ENCODE measurements at places on chromosomes 2 and 18.

DNA sequence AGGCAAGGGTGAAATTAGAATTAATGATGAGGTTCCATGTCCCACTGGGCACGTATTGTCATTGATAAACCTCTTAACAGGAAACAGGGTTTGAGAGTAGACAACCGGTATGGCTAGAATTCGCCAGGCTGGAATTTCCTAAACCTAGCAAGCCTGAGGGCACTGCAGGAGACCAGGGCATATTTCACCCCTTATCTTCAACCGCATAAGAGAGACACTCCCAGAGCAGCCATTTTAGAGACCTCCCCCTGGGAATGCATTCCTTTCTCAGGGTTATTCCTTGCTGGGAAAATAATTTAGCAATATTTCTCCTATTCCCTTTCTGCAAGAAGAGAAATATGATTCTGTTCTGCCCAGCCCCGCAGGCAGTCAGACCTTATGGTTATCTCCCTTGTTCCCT, 334.6 kb upstream of the LYPD1 start:
- DNase-seq: no peak

DNA sequence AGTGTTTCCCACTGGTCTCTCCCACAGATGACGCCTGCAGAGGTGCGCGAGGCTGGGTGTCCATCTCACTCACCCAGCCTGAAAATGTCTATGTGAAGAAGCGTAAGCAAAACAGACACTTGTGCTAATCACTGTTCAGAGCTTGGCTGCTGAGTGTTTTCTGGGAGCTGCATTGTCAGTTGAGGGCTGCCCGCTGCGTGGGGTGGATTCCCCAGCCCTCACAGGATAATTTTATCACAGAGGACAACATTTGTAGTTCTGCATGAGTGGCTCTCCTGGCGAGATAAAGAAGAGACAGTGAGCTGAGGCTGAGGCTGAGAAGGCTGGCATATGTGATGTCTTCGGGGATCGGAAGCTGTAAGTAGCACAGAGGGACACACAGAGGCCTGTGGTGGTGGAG, 16.2 kb upstream of the CAPN13 start:
- no peak for DNase-seq

GRCh38 chr2:190791347-190791975, 89.2 kb upstream of the GLS start:
- no peak for DNase-seq

DNA sequence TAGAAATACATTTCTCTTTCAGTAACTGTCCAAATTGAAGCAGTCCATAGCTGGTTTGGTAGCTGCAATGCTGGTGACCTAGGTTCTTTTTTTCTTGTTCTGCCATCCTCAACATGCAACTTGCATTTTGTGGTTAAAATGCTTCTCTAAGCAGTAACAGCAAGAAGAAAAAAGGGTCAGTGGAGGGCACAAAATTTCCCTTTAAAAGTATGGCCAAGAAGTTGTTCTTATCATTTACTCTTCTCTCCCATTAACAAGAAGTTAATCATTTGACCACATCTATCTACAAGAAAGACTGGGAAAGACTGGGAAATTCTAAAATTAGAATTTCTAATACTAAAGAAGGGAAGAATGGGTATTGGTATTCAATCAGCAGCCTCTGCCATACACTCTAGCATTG, 569.9 kb downstream of the CPS1 start:
- no peak for DNase-seq

DNA sequence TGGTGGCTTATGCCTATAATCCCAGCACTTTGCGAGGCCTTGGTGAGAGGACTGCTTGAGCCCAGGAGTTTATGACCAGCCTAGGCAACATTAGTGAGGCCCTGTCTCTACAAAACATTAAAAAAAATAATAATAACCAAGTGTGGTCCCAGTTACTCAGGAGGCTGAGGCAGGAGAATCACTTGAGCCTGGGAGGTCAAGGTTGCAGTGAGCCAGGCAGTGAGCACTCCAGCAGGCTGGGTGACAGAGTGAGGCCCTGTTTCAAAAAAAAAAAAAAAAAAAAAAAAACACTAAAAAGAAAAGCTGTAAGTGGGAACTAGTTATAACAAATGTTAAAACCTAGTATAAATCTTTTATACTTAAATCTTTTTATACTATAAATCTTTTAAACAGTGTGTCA, 146.2 kb upstream of the ITGA4 start:
- no peak for DNase-seq

DNA sequence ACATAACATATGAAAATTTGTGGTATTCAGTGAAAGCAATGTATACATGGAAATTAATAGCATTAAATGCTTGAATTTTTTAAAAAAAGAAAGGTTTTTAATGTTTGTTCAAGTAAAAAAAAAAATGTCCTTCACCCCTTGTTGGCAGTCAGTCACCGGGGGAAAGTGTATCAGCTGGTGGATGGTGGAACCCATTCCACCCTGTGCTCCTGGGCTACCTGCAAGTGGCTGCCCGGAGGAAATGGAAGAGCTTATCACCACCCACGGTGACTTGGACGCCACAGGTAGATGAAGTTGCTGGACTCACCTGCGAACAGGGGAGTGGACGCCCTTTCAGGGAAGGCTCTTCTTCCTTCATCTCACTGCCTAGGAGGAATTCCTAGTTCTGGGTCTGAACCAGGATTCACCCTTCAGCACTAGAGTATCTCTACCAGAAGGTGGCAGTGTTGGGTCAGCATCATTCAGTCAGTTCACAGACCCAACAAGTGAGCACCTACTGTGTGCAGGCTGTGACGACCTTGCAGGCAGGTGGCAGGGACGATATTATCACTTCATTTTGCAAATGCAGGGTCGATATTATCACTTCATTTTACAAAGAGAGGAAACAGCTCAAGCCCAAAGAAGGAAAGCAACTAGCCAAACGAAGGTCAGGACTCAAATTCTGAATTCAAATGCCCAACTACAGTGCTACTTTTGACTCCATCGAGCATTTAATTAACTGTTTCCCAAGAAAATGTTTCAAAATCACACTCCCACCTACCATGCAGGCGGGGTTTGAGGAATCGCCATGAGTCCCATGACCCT, 35.8 kb downstream of the CIB4 start:
- no peak for DNase-seq

GRCh38 chr2:60745761-60746160, 10.3 kb upstream of the PAPOLG start:
- no peak for DNase-seq

DNA sequence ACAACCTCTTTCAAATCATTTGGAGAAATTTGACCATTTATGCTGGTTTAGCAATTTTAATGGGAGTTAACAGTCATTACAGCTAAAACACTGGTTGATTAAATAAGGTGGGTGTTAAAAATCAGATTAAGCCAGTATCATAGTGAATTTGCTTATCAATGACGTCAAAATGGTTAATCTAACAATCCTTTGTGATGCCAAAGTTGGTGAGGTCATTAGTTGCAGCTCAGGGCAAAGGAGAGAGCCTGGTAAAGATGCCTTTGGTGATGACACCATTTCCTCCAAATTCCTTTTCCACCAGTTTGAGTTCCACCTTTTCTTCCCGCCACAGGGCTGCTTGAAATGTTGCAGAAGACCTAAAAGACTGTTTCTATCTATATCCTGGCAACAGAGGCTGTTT, 757.1 kb upstream of the PIK3C3 start:
- no peak for DNase-seq

DNA sequence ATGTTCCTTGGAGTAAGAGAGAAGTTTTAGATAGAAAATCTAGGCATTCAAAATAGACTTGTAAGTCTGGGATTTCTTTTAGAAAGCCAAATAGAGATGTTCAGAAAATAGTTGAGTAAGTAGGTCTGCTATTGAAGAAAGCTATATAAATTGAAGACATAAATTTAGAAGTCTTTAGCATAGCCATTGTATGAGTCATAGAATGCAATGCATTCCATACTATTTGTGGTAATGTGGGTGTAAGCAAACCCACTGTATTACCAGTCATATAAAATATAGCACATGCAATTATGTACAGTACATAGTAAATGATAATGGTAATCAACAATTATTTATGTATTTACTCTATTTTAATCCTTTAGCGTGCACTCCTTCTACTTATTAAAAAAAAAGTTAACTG, 14.1 kb downstream of the MC4R start:
- DNase-seq: no peak

DNA sequence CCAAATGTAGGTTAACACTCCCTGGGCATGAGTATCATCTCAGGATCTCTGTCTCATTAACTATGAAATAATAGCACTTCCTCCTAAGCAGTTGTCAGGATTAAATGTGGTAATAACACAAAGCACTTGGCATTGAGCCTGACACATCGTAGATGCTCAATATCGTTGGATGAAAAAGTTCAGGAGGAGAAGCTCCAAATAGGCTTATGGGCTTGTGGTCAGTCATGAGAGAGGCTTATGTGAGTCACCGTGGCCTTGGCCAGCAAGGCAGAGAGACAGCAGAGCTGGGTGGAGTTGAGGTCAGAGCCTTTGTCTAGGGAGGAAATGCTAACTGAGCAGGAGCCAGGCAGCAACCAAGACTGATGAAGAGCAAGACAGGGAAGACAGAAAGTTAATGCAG, 68.3 kb upstream of the PPM1B start:
- DNase-seq: no peak

GRCh38 chr18:56959120-56959519, 187.8 kb upstream of the BOD1L2 start:
- no peak for DNase-seq

GRCh38 chr2:157876786-157877138, 632 bp upstream of the ACVR1 start:
- DNase-seq: no peak

GRCh38 chr18:33114749-33115148, 325.8 kb downstream of the CCDC178 start:
- DNase-seq: no peak

DNA sequence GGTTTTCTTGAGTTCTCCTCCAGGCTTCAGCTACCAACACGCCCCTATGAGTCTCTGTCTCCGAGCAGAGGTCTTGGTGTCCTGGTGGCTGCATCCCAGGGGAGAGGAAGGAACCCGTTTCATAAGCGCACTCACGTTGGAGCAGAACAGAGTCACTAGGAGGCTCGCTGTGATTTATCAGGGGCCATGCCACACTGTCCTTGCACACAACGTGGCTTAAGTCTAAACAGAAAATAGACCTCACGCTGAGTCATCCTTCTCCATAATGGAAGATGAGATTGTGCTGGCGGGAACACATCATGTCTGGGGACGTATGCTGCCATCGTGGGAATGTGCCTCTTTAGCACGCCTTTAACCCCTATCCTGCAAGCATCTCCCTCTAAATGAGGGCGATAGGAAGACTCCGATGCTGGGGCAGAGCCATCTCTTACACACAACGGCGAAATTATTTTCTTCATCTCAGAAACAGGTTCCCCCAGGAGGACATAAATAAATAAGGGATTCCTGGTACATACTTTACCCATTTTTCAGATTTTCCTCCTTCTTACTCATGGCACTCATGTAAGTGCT, 211.4 kb downstream of the KLHL29 start:
- no peak for DNase-seq

DNA sequence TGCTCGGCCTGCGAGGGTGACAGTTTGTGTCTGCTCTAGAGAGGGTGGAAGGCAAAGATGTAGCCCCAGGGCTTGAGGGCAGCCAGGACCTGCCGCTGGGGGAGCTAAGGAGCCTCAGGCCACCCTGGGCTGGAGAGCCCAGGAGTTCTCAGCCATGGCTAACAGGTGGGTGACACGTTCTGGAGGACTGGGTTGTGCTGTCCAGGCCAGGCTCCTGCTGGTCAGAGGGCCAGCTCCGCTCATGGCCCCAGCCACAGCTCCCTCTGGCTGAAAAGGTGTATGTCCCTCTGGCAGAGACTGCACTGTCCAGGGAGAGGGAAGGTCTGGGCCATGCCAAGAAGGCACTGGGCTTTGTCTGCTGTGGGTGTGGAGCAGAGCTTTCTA, 19.2 kb downstream of the TMEM185B start:
- no peak for DNase-seq

GRCh38 chr2:46493241-46493970, 14.0 kb downstream of the TMEM247 start:
- DNase-seq: no peak

DNA sequence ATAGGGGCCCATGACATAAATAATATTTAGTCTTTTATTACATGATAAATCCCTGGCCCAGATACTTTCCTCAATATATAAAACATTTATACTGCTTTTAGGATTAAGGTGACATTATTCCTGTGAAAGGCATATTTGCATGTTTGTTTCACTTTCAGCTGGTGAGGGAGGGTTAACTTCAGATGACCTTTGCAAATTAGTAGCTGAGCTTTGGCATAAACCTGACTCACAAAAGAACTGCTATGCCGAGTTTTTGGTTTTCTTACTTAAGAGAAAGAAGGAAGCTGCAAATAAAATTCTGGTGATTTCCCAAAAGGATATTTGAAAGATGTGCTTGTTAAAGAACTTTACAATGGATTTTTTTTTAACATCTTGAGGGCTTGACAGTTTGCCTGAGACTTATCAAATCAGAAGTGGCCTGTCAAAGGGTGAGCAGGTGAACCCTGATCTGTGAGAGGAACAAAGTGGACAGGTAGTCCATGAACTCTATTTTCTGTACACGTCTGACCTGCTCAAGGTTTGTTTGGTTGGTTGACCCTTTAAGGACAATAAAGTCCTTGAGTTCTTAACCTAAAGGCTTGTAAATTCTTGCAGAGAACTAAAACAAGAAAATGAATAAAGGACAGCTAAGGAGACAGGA, 93.5 kb downstream of the FAM124B start:
- DNase-seq: no peak

- DNase-seq: no peak
Measured at GRCh38 chr2:48235076-48235475, 294.9 kb upstream of the STON1 start.

DNA sequence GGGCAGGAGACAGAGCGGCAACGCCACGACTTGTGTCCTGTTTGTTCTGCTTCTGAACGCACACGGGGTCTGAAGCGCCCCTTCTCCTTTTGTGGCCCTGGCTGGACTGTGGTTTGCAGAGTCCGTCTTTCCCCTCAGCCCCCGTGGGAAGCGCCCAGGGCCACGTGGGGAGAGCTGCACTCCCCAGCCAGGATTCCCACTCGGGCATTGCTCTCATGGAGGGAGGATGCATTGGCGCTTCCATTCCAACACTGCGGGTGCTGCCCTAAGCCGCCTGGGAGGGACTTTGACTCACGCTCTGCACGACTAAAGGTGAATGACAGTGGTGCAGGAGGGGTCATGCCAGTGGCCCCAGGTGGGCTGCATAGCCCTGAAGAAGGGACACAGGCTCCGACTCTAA, 52.5 kb downstream of the TIMM21 start:
- no peak for DNase-seq

DNA sequence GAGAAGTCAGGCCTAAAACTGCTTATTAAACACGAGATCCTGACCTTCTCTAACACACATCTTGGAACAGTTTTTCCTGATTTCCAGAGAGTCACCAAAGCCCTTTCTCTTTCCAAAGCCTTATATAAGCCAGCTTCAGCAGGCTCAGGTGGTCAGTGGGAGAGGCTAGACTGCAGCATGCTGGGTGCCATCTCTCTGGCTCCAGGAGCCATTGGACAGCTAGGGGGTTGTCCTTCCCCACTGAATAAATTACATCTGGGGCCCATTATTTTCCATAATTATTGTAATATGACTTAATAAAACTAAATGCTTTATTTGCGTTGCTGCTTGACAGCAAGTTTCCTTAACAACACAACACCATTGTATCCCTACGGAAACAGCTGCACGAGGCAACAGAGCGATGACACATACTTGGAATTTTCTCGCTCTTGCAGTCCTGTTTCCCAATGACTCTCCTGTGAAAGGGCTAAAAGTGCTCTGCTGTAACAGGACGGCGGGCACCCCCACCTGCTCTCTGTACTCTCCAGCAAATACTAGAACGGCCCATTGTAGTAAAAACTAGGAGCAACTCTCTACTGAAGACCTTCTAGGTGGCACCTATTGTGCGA, 160.6 kb downstream of the RNF144A start:
- DNase-seq: no peak
